ENCODE measurements at places on chromosomes 13 and 19. TPM values are rescaled to one million over a fixed set of nuclear protein-coding genes. Genes with fewer than 3 reads are reported as not detected.

The BRD4 gene
- 20.1 TPM for total RNA-seq

DNA sequence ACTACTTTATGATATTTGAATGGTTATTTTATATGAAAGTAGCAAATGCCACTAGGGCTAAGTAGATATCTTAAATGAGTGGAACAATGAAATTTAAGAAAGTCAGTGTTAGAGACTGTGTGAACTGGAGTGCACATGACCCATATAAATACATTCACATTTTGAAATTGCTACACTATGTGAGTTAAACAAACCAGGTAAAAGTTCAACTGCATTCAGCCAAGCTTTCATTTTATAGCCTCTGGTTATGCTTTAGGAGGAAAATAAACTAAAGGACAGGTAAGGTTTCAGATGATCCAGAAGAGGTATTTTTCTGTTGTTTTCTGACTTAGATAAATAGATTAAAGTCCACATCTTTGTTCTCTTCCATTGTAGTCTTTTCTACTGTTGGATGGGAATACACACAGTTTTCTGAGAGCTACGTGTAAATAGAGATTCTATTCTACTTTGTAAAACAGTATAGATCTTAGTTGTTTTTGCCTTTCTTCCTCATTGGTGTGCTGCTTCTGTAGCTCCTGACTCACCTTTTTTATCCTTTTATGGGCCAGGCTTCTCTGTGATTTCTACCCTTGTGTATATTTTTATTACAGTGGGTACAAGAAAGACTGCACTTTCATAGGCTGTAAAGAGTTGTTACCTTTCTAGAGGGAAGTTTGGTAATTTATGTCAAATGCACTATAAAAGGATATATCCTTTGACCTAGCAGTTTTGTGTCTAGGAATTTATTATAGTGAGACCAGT, 54.6 kb upstream of the KCTD4 start:
- no peak for DNase-seq

DNA sequence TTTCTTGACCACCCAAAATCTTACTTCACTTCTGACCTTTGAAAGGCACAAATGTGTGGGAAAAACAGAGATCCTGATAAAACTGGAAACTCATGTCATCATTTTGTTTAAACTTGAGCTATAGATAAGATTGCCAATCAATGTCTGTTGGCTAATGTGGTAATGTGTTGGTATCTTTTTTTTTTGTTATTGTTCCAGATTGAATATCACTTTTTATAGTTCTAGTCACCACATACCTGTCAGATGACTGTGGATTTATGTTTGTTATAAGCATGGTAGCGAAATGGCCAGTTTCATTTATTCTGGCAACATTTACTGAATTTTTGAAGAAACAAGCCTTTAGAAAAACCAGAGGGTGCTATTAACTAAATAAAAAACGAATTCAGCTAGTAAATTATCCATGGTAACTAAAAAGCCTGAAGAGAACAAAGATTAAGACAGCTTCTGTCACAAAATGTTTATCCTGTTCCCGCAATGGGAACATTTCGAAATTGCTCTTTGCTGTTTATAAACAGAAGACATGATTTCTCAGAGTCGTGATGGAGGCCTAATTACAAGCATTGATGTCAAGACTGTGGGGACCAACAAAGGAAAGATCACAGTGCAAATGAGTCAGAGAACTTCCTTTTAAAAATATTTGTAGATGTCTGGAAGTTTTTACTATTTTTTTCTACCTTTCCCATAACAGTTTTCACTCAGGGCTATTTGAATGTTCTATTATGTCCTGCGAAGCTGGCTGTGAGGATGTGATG, 82.9 kb upstream of the POSTN start:
- DNase-seq, result no peak

GRCh38 chr19:57110592-57111328, 9.0 kb upstream of the USP29 start:
- DNase-seq, result peak; percentile 15

DNA sequence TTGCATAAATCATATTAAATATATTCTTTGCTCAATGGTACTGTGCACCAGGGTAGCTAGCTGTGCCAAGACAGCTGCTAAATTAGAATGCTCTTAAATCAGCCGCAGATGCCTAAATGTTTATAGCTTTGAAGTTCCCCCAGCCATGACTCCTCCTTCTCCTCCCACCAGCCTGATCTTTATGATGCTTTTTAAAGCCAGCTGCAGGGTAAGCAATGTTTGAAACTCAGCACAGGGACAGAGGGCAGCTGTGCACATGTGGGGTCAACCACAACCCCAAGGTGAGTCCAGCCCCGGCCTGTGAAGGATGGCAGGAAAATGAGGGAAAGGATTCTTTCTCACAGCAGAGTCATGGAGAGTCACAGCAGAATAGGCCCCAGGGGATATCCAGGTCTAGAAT, 635.7 kb downstream of the UQCRFS1 start:
- no peak for DNase-seq

The MISP3 gene
- 3.8 TPM for total RNA-seq

DNA sequence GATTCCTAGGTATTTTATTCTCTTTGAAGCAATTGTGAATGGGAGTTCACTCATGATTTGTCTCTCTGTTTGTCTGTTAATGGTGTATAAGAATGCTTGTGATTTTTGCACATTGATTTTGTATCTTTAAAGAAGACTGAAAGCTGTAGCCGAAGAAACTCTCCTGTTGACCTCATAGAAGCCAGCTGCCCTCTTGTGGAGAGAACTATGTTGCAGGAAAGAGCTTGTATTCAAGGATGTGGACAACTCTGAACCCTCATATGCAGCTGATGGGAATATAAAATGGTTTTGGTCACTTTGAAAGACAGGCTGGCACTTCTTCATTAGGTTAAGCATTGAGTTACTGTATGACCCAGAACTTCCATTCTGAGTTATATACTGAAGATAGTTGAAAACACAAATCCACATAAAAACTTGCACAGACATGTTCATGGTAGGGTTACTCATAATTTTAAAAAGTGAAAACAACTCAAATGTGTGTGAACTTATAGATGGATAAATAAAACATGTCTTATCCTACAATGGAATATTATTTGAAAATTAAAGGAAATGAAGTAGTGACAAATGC, 65.8 kb upstream of the SLITRK6 start:
- DNase-seq, result no peak

DNA sequence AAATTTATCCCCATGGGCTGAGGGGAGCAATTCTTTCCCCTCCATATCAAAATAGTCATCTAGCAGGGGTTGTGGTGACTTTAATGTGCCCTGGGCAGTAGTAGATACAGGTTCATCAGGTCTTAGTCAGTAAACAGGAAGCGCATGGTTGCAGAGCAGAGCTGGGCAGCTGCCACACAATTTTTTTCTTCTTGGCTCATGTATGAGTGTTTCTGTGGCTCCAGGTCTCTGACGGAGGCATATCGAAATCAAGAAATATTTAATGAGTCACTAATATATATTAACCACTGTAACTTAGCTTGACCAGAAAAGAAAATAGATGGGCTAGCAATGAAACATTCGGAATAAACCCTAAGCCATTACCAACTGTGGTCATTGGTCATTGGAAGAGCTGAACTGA, 68.4 kb upstream of the UBL3 start:
- DNase-seq, result no peak

DNA sequence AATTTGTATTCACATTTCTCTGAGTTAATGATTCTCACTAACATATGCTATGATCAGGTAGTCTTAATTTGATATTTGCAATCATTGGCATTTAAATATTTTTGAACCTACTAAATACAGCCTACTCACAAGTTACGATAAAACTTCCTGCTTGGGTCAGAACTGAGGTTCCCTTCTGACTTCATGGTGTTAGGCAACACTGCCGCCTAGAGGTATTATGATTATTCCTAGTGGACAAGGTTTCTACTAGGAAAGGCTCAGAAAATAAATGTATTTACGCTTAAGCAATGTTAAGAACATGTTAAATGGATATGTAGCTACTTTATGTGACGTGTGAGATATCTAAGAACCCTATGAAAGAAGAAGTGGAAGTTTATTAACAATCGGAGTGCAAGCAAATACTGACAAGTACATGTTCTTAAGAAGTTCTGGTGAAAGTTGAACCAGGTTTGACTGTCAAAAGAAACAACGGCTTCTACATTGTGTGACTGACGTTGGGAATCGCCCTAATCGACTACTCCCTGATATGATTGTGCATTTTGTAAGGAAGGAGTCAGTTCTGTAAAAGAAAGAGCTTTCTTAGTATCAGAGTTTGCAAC, 1395.8 kb downstream of the SLITRK5 start:
- DNase-seq, result no peak

The CERS4 gene
- total RNA-seq, result 29.9 TPM

- DNase-seq, result no peak
These were observed 80.2 kb downstream of the TEX26 start for GRCh38 chr13:31012655-31013024.

DNA sequence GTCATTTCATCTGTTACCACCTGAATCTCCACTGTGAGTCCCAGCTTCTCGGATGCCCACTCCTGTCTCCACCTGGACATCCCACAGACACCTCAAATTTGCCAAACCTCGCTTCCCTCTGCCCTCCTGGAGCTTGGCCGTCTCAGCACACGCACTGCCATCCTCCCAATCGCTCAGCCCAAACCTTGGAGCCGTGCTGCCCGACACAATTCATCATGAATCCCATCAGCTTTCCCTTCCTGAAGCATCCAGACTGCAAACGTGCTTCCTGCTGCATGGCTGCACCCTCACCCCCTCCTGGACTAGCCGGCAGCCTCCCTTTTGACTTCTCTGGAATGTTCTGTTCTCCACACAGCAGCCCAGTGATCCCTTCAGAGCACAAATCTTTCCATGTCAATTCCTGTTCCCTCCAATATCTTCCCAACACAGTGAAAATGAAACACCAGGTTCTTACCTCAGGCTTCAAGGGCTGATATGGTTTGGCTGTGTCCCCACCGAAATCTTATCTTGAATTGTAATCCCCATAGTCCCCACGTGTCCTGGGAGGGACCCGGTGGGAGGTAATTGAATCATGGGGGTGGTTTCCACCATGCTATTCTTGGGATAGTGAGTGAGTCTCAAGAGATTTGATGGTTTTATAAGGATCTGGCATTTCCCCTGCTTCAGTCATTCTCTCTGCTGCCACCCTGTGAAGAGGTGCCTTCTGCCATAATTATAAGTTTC, 1.1 kb upstream of the PROZ start:
- DNase-seq, result no peak

DNA sequence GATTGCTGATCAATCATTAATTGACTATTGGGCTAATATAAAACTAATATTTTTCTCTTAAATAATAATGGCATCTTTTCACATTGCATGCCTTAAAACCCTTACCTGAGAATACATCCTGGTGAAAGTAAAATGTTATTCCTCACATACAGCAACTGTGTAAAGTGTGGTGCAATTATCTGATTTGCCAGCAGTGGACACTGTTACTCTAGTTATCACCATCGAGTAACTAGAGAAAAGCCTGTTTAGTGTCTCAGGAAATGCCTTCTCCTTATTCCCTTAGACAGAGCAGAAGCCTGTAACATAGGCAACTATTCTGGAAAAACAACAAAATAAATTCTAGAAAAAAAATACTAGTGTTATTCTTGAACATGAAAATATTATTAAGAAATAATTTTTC, 459.8 kb downstream of the FGF14 start:
- DNase-seq, result no peak

- DNase-seq, result no peak
These were observed 11.0 kb downstream of the ZNF574 start for GRCh38 chr19:42086770-42087550.

The UGGT2 gene
- total RNA-seq, result 39.3 TPM

The MUC16 gene
- total RNA-seq, result not detected

The CBARP gene
- 0.36 TPM for total RNA-seq

The MYH14 gene
- 3.9 TPM for total RNA-seq

The PLK5 gene
- not detected for total RNA-seq

The ACP4 gene
- not detected for total RNA-seq

Measured in sigmoid colon (tissue), 7 donors.